ENCODE measurements at places on chromosomes 3 and 15. TPM values are rescaled to one million over a fixed set of nuclear protein-coding genes. Genes with fewer than 3 reads are reported as not detected.

PRC1 gene
- 203 TPM for total RNA-seq

STAC gene
- 2.5 TPM for total RNA-seq

RAMAC gene
- total RNA-seq, result 43.5 TPM

ITIH3 gene
- not detected for total RNA-seq

SPATA12 gene
- 0.47 TPM for total RNA-seq

BCHE gene
- 0.83 TPM for total RNA-seq

ETFA gene
- total RNA-seq, result 244 TPM

HTR3E gene
- total RNA-seq, result not detected

DUOXA2 gene
- not detected for total RNA-seq

RASGRP1 gene
- total RNA-seq, result 0.32 TPM

CFAP161 gene
- not detected for total RNA-seq

IL16 gene
- total RNA-seq, result 0.25 TPM

ALDH1A2 gene
- not detected for total RNA-seq

SCN11A gene
- total RNA-seq, result not detected

NCEH1 gene
- 35.3 TPM for total RNA-seq

OR5K2 gene
- not detected for total RNA-seq

Data from A549 treated with CORT108297 at 1 μM for 4 hours (cell line).